ENCODE measurements at places on chromosomes 11 and 22.

GRCh38 chr22:23178512-23179254 is 1.6 kb upstream of the BCR start:
- DNase-seq: no peak

DNA sequence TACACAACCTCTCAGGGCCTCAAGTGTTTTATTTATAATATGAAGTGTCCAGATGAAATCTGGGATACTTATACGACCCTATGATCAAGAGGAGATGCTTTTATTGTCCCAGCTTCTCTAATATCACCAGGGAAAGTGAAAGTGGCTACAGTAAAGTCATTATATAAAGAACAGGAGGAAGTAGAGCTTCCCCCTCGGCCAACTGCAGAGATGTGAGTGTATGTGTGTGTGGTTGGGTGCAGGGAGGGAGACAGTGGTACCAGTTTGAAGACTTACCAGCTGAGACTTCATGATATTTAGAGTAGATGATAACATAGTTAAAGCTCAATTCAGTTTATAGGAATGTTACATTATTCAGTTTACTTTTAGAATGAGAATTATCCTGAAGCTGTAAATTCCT is 373.6 kb upstream of the DDI1 start:
- no peak for DNase-seq

DNA sequence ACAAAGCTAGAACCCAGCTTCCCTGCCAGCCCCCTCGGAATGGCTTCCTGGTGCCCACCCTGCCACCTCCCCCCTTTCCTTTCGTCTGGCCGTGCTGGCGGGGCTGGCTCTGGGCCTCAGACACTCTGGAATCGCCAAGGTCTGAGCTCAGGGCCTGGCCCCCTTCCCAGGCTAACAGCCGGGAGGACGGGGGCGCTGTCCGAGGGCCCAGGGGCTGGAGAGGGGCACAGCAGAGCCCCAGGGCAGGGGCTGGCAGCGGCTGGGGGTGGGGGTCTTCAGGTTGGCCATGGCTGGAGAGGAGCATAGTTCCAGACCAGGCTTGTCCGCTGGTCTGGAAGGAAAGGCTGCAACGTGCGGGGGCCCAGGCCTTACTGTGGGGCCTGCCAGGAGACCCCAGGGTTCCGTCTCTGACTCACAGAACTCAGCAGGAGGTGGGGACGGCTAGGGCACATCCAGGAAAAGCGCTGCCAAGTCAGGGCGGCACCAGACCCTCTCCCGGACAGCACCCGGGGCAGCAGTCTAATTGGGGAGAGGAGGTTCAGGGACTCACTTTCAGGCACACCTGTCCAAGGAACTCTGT is 861 bp upstream of the LTBP3 start:
- peak; percentile 92 for DNase-seq

GRCh38 chr11:116813781-116814471 is 9.2 kb downstream of the APOA4 start:
- DNase-seq: no peak

GRCh38 chr11:81246941-81247340 is 1486.7 kb downstream of the FAM181B start:
- DNase-seq: no peak

DNA sequence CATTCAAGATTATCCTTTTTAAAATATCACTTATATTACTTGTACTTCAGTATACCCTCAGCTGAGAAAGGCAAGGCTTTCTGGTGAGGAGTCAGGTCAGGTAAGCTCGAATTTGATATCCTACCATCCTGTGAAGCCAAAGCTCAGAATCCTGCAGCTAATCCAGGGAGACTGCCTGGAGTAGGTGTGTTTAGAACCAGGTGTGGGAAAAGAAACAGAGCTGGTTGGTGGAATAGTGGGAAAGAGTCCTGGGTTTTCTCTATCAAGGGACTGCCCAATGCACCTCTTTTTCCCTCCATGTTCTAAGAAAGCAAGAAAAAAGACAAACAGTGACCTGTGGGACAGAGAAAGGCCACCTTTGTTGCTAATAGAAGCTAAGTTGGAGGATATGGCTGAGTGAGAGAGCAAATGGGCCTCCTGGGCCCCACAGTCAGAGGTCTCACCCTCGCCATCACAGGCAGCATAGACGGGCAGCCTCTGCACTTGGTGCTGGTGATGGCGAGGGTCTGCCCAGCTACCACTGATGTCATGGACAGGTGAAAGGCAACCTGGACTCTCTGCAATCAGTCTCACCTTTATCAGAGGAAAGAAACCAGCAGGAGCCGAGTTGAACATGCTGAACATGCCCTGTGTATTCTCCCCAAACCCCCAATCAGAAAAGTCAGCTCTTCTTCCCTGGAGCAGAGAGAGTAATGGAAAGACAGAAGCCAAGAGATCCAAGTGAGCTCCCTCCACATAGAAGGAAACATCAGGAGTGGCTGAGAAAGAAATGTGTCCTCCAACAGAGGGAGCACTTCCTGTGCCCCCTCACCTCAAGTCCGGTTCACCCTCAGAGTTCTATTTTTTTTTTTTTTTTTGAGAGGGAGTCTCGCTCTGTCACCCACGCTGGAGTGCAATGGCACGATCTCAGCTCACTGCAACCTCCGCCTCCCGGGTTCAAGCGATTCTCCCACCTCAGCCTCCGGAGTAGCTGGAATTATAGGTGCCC is 491.3 kb downstream of the BUD13 start:
- no peak for DNase-seq

All from chondrocyte (in vitro differentiated cells).